ENCODE measurements at places on chromosomes 6 and 20.

DNA sequence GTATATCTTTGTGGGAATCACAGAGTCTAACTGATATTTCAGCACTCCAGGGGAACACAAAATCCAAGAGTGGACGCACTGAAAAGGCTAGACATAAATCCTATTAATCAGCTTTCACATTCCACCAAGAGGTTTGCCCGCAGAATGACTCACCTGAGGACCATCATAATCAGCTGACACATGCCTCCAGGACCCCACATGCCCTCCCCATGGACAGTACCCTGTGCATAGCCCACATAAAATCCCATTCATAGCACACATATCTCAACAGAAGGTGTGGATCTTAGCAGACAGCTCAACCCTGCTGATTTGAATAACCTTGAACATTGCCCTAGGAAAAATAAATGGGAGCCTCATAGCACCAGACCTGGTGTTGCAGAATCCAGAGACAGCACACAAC lies 246.8 kb upstream of the TENT5A start:
- no peaks in the 10 kb centered on the region for H3K27me3 ChIP-seq
- H3K4me1 ChIP-seq: peaks cover 1% of the 10 kb centered on the region
- no peak for DNase-seq
- H3K27ac ChIP-seq: no peak overlapping the region

GRCh38 chr6:42185597-42185996 lies 9.2 kb downstream of the GUCA1B start:
- H3K27ac ChIP-seq: no peak overlapping the region
- no peaks in the 10 kb centered on the region for H3K36me3 ChIP-seq
- no peak for DNase-seq

- no peaks in the 10 kb centered on the region for H3K36me3 ChIP-seq
- H3K4me3 ChIP-seq: no peak overlapping the region
- peaks cover 4% of the 10 kb centered on the region for H3K4me1 ChIP-seq
- DNase-seq: peak; percentile 58
- no peaks in the 10 kb centered on the region for H3K27me3 ChIP-seq
- H3K27ac ChIP-seq: no peak overlapping the region
These were observed 252.0 kb upstream of the JAG1 start for GRCh38 chr20:10925767-10926166.

DNA sequence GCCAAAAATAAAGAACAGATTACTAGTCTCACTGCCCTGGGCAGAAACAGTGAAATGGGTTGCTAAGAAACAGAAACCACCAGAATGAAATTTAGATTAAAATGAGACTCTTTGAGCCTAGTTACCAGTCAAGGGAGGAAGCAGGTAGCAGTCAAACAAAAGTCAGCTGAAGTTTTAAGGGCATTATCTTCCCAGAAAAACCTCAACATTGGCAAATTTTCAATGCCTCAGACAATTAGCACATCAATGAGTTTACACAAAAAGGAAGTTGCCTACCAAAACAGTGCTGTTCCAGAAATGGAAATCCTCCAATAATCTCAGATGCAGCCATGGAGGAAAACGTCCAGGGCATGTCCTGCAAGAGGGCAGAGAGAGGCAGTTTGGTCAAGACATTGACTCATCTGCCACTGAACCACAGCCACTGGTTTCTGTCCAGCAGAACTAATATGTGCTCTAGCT lies 399.7 kb upstream of the ADGRB3 start:
- no peak overlapping the region for H3K27ac ChIP-seq
- H3K4me3 ChIP-seq: no peak overlapping the region
- H3K36me3 ChIP-seq: no peaks in the 10 kb centered on the region
- no peaks in the 10 kb centered on the region for H3K4me1 ChIP-seq

GRCh38 chr6:108348655-108349349 lies 53.9 kb downstream of the AFG1L start:
- no peak for DNase-seq
- H3K4me1 ChIP-seq: peaks cover 1% of the 10 kb centered on the region
- no peaks in the 10 kb centered on the region for H3K36me3 ChIP-seq
- H3K4me3 ChIP-seq: no peak overlapping the region

- no peaks in the 10 kb centered on the region for H3K27me3 ChIP-seq
- no peaks in the 10 kb centered on the region for H3K4me1 ChIP-seq
- no peak overlapping the region for H3K4me3 ChIP-seq
- no peak for DNase-seq
- no peak overlapping the region for H3K27ac ChIP-seq
These were observed 13.3 kb downstream of the ELOVL5 start for GRCh38 chr6:53335224-53335994.

DNA sequence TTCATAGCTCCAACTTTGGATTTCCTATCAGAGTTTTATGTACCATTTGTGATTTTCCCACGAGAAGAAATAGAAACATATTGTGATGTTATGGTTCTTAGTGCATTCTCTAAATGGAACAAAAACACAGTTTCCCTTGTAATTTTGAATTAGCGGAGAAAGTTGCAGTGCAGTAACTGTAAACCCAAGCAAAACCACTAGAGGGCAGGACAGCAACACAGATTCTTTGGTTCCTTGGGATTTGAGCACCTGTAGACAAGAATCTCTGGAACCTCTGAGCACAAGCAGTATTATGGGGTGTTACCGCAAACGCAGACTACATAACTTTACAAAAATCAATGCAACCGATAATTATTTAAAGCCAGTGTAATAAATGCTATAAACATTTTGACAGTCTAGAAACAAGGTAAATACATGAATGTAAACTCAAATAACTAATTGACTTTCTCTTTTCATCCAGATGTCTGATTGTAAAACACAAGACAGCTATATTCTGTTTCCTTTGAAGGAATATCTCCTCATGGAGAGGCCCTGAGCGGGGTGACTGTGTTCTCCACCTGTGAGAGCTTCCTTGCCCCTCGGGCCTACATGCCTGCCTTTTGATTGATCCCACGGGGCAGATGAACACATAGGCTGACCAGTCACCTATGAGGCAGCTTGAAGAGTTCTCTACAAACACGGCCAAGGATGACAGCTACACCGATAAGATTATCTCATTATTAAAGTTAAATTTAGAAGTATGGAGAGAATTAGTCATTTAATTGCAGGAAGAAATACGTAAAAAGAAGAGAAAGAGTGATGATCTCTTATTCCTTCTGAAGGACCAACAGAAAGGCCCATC lies 67.5 kb upstream of the COL21A1 start:
- DNase-seq: peak; percentile 39
- no peak overlapping the region for H3K27ac ChIP-seq
- no peaks in the 10 kb centered on the region for H3K4me1 ChIP-seq
- no peaks in the 10 kb centered on the region for H3K27me3 ChIP-seq
- H3K4me3 ChIP-seq: no peak overlapping the region
- no peaks in the 10 kb centered on the region for H3K36me3 ChIP-seq

DNA sequence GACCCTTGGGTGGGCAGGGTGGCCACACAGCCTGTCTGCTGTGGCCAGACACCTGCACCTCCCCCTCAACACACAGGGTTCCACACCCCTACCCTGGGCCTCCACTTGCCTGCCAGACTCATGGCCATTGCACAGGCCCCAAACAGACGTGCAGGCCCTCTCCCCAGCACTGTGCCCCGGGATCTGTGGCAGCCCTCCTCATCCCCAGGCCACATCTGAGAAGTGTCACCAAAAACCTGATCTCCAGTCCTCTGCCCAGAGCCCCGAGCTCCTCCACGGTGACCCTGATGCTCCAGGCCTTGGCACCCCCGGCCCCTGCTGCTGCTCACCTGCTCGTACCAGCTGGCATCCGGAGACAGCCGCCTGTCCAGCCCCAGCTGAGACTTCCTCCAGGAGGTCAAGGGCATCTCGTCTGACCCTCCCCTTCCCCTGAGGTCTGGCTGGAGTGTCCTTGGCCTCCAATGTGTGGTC lies 160.1 kb downstream of the DLL1 start:
- H3K4me3 ChIP-seq: no peak overlapping the region
- H3K27me3 ChIP-seq: no peaks in the 10 kb centered on the region
- no peaks in the 10 kb centered on the region for H3K36me3 ChIP-seq
- H3K27ac ChIP-seq: no peak overlapping the region

DNA sequence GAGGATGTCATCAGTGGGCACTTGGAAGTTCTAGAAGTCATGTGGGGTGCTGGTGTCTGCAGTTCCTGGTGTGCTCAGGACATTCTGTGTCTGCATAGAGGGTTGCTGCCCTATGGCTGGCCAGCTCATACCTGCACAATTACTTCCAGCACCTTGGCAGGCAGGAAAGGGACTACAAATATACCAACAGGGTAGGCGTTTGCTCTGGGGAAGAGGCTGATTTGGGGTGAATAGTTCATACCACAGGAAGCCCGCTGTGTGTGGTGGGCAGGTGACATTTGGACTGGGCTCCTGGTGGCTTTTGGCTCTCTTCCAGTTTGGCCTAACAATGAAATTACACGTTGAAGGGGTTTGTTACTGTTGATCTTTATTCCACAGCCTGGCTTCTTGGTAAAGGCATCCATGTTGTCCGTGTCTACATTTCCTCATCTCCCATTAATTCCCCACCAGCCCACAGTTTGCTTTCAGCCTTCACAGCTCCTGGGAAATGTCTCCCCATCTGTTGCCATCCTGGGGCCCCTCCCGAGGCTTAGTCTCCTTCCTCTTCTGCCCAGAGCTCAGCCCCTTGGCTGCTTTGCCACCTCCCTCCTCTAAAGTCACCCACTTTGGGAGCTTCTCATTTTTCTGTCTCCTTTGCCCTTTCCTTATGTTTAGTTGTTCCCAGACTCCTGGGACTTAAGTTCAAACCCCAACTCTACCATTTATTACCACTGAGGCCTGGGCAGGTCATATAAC lies 88.1 kb downstream of the RSPH3 start:
- no peaks in the 10 kb centered on the region for H3K27me3 ChIP-seq
- H3K4me1 ChIP-seq: peaks cover 2% of the 10 kb centered on the region
- H3K27ac ChIP-seq: no peak overlapping the region
- H3K36me3 ChIP-seq: no peaks in the 10 kb centered on the region

GRCh38 chr6:25157183-25157582 lies 122.0 kb upstream of the CARMIL1 start:
- no peak overlapping the region for H3K27ac ChIP-seq
- H3K4me3 ChIP-seq: no peak overlapping the region
- DNase-seq: no peak
- H3K27me3 ChIP-seq: no peaks in the 10 kb centered on the region
- H3K4me1 ChIP-seq: no peaks in the 10 kb centered on the region
- no peaks in the 10 kb centered on the region for H3K36me3 ChIP-seq

DNA sequence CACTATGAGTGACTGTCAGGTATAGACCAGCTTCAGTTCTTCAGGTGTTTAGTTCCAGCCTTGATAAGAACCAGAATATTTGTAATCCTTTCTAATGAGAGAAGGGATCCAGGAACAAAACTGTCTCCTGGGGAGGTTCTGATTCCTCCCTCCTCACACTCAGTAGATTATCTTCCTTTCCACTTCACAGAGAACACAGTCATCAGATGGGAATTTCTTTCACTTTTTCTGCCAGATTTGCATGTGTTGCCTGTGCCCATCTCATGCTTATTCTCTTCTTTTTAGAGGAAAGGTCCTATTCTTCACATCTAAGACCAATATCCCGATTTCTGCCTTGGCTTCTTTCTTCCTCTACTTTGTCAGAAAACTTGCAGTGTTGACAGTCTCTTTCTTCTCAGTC lies 50.8 kb downstream of the CD109 start:
- H3K36me3 ChIP-seq: no peaks in the 10 kb centered on the region
- no peaks in the 10 kb centered on the region for H3K27me3 ChIP-seq
- peak overlapping the region; percentile 25 for H3K4me3 ChIP-seq
- H3K27ac ChIP-seq: peak overlapping the region; percentile 21
- peaks cover 3% of the 10 kb centered on the region for H3K4me1 ChIP-seq

- H3K36me3 ChIP-seq: no peaks in the 10 kb centered on the region
- peak; percentile 96 for DNase-seq
- peaks cover 43% of the 10 kb centered on the region for H3K4me1 ChIP-seq
- peak overlapping the region; percentile 51 for H3K27ac ChIP-seq
- H3K4me3 ChIP-seq: no peak overlapping the region
These were observed 12.7 kb downstream of the IGF2R start for GRCh38 chr6:159981403-159982245.

GRCh38 chr20:63675681-63676368 lies 17.7 kb downstream of the RTEL1 start:
- peaks cover 80% of the 10 kb centered on the region for H3K36me3 ChIP-seq
- H3K4me1 ChIP-seq: peaks cover 6% of the 10 kb centered on the region
- H3K27ac ChIP-seq: no peak overlapping the region
- DNase-seq: no peak
- no peak overlapping the region for H3K4me3 ChIP-seq
- H3K27me3 ChIP-seq: no peaks in the 10 kb centered on the region

DNA sequence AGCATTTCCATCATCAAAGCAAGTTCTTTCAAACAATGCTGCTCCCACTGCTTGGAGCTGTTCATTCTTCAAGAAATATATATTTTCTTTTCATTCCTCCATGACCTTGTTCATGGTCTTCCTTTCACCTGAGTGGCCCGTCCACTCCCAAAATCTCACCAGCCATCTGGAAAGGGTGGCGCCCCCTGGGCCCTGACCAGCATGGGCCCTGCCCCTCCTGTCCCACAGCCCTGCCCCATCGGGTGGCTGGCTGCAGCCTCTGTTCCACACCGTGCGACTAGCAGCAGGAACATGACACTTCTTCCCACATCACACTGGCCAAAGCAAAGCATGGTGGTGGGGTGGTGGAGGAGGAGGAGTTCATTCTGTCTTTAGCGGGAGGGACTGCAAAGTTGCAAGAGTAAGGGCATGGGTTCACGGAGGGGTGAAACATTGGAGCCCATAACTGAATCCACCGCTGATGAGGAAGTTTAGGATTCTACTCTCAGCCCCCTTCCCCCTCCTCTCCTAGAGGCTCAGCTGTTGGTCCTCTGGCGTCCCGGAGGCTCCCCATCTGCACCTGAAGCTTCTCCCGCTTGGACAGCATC lies 195.2 kb upstream of the SLC24A3 start:
- DNase-seq: no peak
- no peaks in the 10 kb centered on the region for H3K4me1 ChIP-seq
- H3K27ac ChIP-seq: no peak overlapping the region
- H3K36me3 ChIP-seq: no peaks in the 10 kb centered on the region
